Muscle of arm (tissue), 14 donors: ENCODE measurements at places on chromosomes 2 and 18. TPM values are rescaled to one million over a fixed set of nuclear protein-coding genes. Genes with fewer than 3 reads are reported as not detected.

GRCh38 chr2:119198240-119198840, 25.3 kb upstream of the STEAP3 start:
- no peak for DNase-seq

DNA sequence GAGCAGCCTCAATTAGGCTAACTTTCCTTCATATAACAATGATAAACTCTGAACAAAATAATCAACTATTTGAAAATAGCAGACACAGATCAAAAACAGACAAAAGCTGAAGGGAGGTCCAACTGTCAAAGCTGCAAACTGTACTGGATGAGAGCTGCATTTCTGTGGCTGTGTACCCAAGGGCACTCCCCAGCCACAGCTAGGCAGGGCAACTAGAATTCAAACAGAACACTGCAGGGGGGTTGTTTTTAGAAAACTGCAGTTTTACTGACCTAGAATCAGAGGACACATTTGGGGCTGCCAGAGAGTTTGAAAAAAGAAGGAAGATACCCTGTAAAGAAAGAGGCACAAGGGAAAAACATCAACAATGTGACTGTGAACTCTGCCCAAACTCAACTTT, 56.8 kb downstream of the SMAD2 start:
- DNase-seq: no peak

- no peak for DNase-seq
Observed at GRCh38 chr2:118721817-118722551, 125.5 kb downstream of the EN1 start.

GRCh38 chr2:70692256-70692655, 75.7 kb downstream of the ADD2 start:
- no peak for DNase-seq

- DNase-seq: no peak
Observed at GRCh38 chr2:54575379-54575888, 119.3 kb downstream of the SPTBN1 start.

- DNase-seq: no peak
Observed at GRCh38 chr2:14288016-14288415, 344.5 kb upstream of the LRATD1 start.

- peak; percentile 90 for DNase-seq
Observed at GRCh38 chr2:218003281-218003944, 618 bp upstream of the TNS1 start.

DNA sequence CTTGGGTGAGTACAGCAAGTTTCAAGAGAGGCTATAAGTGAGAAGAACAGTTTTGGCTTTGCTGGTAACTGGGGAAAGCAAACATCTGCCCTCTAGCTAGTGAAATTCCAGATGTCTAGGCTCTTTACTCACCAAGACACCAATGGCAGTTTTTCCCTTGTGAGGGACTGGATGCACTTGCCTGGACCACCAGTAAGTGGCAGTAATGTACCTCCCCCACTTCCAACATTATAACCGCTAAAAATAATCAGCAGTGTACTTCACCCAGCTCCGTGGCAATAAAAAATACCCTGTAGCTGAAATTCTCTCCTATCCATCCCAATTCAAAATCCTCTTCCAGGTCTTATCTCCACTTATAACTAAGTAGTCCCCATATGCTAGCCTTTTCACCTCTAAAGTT, 383.9 kb downstream of the ARHGAP15 start:
- DNase-seq: peak; percentile 45

Gene SAG
- not detected for polyA plus RNA-seq

- no peak for DNase-seq
Observed at GRCh38 chr2:127293386-127293747, 577 bp downstream of the ERCC3 start.

Gene SLC16A14
- 3.1 TPM for polyA plus RNA-seq

Gene NT5DC4
- not detected for polyA plus RNA-seq

Gene RGPD4
- 0.11 TPM for polyA plus RNA-seq

Gene HOXD10
- polyA plus RNA-seq: 21.6 TPM

- DNase-seq: peak; percentile 78
Observed at GRCh38 chr2:12702168-12703121, 14.3 kb upstream of the TRIB2 start.

GRCh38 chr2:158211502-158211901, 109.8 kb downstream of the UPP2 start:
- no peak for DNase-seq

- no peak for DNase-seq
Observed at GRCh38 chr18:35577045-35577848, 4.3 kb upstream of the GALNT1 start.

GRCh38 chr18:8771930-8772329, 66.6 kb downstream of the MTCL1 start:
- no peak for DNase-seq

Gene PGAP1
- polyA plus RNA-seq: 20.0 TPM

DNA sequence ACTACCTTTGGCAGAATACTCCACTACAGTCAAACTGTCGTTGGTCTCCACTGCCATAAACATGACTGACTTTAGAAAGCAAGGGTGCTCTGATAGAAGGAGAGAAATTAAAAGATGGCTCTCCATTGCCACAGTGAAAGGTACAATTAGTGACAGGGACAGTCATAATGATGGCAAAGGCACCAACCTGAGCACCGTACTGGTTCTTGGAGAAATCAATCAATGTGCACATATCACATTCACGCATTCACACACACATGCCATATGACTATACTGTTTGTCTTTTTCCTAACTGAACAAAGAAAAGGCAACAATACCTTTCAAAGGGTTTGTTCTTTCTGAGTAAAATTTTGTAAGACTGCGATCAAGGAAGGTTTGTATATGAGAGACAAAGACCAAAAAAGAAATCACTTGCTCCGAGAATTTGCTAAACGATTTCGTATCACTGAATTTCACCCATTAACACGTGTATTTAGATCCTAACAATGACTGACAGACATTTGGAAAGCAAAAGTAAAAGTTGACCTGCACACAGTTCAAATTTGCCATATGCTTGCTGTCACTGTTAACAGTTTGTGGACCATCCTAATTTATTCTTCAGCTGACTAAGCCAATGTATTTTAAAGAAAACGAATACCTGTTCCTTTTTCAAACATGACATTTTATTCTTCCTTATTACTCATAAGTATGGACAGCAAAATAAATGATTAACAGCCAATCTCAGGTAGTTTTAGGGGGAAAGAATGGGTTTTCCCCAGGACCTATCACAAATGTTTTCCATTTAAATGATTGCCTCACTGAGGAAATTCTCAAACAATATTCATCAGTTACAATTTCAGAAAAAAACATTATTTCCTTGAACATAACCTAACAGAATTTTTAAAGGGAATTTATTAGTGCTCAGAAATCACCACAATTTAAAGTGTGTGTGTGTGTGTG, 644.4 kb downstream of the ZEB2 start:
- DNase-seq: no peak

Gene CELF4
- polyA plus RNA-seq: 1.4 TPM

DNA sequence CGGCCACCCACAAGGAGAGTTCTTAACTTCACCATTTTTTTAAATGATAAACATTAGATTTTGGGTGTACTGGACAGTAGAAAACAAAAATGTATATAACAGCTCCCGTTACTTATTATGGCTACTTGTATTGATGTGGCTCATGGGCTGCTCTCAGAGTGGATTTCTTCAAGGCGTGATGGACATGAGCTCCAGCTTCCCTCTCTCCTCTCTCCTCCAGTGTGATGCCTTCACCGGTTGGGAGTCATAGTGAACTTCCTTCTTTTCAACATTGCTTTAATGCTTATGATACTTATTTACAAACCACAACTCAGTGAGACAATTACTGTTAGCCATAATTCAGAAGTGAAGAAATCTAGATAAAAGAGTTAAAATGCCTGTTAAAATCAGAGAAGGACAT, 515.2 kb downstream of the RNF144A start:
- no peak for DNase-seq

DNA sequence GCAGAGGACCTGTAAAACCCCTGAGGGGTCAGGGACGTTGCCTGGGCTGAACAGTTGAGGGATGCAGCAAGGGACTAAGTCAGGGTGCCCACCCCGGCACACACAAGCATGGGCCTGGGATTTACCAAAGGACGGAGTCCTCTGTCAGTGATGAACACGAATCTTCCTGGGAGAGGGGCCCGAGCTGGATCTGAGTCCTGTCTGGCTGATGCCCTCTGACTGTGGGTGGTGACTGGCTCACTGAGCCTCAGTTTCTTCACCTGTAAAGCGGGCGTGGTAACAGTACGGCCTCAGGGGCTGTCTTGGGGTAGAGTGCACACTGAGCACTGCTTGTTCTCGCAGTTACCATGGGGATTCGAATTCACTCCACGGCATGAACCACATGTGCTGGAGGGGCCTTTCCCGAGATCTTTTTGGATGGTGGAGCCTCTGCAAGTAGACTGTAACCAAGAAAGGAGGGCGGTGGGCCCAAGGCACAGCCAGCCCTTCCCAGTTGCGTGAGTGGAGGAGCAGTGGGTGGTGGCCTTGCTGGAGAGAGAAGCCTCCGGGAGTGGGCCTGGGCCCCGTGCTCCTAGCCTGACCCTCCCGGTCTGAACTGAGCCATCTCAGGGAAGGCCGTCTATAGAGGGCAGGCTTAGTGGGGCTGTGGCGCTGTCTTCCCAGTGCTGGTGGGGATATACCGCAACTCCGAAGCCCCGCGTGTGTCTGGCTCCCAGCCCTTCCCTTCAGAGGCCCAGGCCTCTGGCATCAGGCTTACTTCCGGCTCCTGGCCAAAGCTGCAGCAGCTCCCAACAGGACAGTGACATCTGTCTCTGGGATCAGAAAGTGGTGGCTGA, 130.8 kb upstream of the HS6ST1 start:
- no peak for DNase-seq

DNA sequence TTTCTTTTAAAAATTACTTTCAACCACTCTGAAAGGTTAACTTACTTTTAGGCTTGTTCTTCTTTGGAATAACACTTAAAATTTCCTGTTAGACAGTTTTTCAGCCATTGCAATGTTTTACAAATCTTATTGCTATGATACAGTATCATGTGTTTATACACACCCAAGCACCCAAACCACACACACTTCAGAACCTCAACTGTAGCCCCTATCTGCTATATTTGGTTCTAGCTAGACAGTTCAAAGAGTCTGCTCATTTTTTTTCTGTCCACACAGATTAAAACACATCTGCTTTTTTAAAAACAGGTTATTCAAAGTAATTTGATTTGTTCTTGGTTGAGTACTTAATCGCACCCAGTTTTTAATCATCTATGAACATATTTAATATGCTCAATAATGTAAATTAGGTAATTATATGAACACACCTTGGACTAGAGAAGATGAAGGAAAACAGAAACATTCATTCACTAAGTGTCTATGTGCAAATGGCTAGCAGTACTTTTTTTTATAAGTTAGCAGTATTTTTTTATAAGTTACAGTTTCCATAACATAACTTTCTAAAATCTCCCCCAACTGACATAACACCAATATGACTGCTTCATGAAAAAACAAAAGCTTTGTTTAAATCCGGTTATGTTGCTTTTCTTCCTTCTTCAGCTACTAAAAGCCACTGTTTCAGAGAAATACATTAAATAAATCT, 17.6 kb downstream of the FBXO11 start:
- DNase-seq: no peak

DNA sequence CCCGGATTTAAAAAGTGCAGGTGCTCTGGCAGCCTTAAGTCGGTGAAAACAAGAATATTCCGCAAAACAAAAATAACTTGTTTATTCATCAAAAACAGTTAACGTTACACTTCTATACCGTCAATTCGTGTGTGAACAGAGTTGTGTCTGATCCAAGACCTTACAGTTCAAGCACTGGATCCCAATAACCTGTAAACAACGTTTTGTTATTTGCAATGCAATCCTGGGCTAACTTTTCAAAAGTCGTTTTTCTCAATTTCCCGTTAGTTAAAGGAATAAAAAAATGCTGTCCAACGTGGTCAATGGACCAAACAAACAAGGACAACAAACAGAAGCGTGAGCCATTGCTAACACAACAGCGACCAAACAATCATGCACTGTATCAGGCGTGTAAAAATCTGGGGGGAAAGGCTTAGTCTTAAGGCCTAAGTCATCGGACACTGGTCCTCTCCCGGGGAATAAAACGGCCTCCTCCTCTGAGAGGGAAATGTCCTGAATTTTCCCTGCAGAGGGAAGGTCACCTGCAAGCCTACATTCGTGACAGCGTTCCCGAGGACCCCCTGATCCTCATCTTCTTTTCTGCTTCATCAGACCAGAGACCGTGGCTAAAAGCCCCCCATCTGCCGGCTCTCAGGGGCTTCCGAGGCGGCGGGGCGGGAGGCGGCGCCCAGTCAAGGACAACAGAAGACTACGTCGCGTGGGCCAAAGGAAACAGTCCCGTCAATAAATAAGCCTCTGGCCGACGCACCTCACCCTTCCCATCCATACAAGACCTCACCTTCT, 490 bp downstream of the NDUFS1 start:
- no peak for DNase-seq

Gene CRYGC
- not detected for polyA plus RNA-seq

- no peak for DNase-seq
Observed at GRCh38 chr2:124339709-124340108, 314.6 kb downstream of the CNTNAP5 start.

Gene AGXT
- not detected for polyA plus RNA-seq

DNA sequence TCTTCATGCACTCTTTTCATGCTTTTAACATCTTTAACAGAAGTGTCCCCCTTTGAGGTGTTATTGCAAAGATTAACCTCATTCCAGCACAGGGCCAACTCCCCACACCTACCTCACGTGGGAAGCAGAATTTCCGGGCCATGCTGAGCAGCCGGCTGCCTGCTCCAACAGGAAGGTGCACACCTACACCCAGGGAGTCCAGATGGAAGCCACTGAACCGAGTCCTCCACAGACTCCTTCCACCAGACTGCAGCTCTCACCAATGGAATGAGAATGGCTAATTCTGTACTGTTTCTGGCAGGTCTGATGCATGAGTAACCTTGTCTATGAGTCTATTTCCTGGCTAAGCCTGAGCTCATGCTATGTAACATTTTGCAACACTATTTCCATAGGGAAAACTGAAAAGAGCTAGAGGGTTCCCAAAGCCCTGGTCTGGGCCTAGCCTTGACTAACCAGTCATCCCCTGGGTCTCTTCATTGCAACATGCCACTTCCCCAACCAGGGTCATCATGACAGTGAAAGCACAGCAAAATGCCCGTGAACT, 11.0 kb downstream of the ERFE start:
- no peak for DNase-seq

- DNase-seq: no peak
Observed at GRCh38 chr2:169362894-169363559, 693 bp upstream of the LRP2 start.

DNA sequence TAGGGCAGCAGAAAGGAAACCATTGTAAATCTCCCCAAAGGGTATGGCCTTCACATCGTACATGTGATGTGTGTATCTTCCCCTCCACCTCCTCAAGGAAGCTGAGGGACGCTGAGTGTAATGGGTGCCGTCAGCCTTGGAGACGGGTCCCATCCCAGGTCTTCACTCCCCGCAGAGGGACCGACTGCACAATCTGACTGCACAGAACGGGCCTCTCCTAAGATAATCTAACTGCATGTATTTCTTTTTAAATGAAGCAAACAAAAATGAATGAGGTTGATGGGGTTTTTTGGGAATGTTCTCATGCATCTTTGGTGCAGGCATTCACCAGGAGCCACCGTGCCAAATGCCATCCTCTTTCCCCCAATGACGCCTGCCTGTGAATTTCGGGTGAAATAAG, 94.1 kb upstream of the PXDN start:
- DNase-seq: no peak

GRCh38 chr2:174004905-174005605, 39.9 kb upstream of the SP3 start:
- DNase-seq: no peak
